ENCODE measurements at places on chromosomes 1 and 21.

DNA sequence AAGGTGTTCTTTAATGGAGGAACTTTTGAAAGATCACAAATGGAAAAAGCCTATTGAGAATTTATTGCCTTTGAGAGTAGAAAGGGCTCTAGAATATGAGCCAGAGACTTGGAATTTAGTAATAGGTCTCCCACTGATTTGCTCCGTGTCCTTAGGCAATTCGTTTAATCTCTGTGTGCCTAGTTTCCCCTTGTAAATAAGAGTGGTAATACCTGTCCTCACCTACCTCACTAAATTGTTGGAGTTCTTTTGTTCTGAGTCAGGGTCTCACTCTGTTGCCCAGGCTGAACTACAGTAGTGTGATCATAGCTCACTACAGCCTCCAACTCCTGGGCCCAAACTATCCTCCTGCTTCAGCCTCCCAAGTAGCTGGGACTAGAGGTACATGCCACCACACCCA, 15.0 kb upstream of the TEKT2 start:
- DNase-seq: no peak

- DNase-seq: no peak
These were observed 165.5 kb upstream of the NFIA start for GRCh38 chr1:60916906-60917305.

DNA sequence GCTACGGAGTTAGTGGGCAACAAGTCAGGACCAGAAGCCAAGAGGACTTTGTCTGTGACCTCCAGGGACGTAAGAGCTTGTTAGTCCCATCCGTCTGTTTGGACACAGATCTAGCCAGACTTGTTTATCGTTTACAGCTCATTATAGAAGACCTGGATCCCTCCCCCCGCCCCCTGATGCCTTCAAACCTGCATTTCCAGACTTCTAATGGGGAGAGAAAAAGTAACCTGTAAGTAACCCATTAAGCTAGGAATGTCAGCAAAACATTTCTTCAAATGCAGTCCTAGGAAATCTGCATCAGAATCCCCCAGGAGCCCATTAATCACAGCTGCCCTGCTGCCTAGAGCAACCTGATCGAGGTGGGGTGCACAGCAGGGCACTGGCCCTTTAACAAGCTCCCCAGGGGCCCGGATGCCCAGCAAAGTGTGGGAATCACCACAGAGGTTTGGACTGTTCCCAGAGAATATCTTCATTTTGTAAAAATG, 1.4 kb upstream of the MAD2L2 start:
- no peak for DNase-seq

GRCh38 chr1:45263132-45263531, 56.7 kb upstream of the ZSWIM5 start:
- no peak for DNase-seq

DNA sequence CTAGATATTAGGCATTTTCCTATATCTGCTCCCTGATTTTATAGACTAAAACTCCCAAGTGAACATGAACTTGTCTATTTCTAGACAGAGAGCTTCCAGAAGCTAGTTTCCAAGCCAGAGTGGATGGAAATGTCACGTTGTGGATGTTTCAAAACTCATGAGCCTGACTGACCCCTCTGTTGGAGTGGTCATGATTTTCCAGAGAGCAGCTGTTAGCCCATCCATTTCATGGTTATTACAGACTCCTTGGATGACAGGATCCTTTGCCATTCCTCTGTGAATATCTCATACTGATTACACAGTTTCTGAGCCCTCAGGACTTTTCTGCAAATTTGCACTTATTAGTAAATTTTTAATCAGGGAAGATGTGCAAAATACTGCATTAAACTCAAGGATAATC, 76.8 kb upstream of the ATF3 start:
- no peak for DNase-seq

Data from T-helper 2 cell (primary cell).